ENCODE measurements at places on chromosomes 2 and 18. TPM values are rescaled to one million over a fixed set of nuclear protein-coding genes. Genes with fewer than 3 reads are reported as not detected.

DNA sequence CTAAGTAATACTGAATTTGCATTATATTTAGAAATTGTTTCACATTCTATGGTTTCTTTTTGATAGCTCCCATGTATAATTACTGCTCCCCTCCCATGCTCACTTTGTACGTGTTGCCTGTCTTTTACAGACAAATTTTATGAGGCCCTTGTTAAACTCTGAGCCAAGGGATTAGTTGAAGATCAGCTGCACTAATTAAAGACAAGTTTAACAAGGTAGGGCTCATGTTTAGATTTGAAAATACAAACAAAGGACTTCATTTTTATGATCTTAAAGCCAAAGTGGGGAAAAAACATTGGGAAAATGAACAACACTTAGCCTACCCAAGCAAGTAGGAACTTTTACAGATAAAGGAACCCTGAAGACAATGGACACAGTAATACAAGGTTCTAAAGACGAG lies 46.2 kb downstream of the ARHGAP28 start:
- no peak for DNase-seq

GRCh38 chr2:166042356-166042755 lies 85.5 kb downstream of the SCN1A start:
- DNase-seq = no peak

TACR1 gene
- 3.4 TPM for total RNA-seq

RAB17 gene
- 1.2 TPM for total RNA-seq

UGT1A6 gene
- total RNA-seq = not detected

Measured in dorsolateral prefrontal cortex (tissue), 122 donors.